ENCODE measurements at places on chromosomes 1 and 21. TPM values are rescaled to one million over a fixed set of nuclear protein-coding genes. Genes with fewer than 3 reads are reported as not detected.

Gene IL19
- total RNA-seq, result not detected

Gene SH2D1B
- not detected for total RNA-seq

Gene IL20
- total RNA-seq, result not detected

DNA sequence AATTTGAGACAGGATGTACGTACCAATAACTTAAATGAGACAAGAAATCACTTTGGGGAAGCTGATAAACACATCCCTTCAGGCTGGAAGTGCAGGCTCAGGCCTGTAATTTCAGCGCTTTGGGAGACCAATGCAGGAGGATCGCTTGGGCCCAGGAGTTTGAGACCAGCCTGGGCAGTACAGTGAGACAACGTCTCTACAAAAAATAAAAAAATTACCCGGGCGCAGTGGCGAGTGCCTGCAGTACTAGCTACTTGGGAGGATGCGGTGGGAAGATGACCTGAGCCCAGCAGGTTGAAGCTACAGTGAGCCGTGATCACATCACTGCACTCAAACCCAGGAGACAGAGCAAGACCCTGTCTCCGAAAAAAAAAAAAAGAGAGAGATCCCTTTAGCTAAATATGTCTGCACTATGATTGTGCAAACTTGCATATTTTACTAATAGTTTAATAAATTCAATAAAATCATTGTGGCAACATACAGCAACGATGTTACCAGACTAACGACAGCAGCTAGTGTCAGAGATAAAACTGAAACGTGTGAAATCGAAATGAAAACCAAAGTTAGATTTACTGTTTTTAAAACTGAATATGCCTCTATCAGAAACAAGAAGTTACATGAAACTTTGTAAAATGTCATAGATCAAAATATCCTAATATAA is 54.7 kb downstream of the CD2 start:
- no peak for DNase-seq
- H3K27me3 ChIP-seq, result no peaks in the 10 kb centered on the region
- no peak overlapping the region for H3K27ac ChIP-seq
- no peak overlapping the region for H3K4me3 ChIP-seq
- peaks cover 17% of the 10 kb centered on the region for H3K4me1 ChIP-seq
- no peaks in the 10 kb centered on the region for H3K36me3 ChIP-seq

DNA sequence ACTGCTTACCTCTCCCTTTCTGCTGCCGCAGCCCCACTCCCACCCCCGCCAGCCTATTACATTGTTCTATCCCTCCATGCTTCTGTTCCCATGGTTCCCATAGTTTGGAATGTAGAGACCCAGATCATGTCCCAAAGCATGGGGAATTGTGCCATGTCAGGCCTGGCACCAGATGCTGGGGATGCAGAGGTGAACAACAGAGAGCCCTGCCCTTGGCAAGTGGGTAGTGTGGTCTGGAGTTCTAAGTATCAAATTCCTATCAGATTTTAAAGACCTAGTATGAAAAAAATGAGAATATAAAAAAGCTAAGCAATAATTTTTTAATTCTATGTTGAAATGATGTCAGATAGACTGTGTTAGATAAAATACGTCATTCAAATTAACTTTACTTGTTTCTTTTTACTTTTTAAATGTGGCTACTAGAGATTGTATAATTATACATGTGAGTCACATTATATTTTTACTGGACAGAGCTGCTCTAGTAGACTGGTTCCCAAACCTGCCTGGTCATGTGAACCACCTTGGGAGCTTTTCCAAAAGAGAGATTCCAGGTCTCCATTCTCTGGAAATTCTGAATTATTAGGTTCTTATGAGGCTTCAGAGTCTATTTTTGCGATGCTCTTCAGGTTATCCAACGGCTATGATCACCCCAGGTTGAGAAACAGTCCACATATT is 113.0 kb upstream of the DAB1 start:
- H3K27ac ChIP-seq, result no peak overlapping the region
- no peaks in the 10 kb centered on the region for H3K36me3 ChIP-seq
- peaks cover 11% of the 10 kb centered on the region for H3K4me1 ChIP-seq
- no peaks in the 10 kb centered on the region for H3K27me3 ChIP-seq
- H3K4me3 ChIP-seq, result no peak overlapping the region

GRCh38 chr1:186996816-186997215 is 168.1 kb downstream of the PLA2G4A start:
- no peaks in the 10 kb centered on the region for H3K36me3 ChIP-seq
- peaks cover 27% of the 10 kb centered on the region for H3K4me1 ChIP-seq
- DNase-seq, result no peak
- H3K27ac ChIP-seq, result no peak overlapping the region
- no peak overlapping the region for H3K4me3 ChIP-seq
- H3K27me3 ChIP-seq, result no peaks in the 10 kb centered on the region

GRCh38 chr1:43619314-43619790 is 30.6 kb upstream of the KDM4A start:
- no peak overlapping the region for H3K4me3 ChIP-seq
- H3K27me3 ChIP-seq, result no peaks in the 10 kb centered on the region
- no peak overlapping the region for H3K27ac ChIP-seq
- no peak for DNase-seq

DNA sequence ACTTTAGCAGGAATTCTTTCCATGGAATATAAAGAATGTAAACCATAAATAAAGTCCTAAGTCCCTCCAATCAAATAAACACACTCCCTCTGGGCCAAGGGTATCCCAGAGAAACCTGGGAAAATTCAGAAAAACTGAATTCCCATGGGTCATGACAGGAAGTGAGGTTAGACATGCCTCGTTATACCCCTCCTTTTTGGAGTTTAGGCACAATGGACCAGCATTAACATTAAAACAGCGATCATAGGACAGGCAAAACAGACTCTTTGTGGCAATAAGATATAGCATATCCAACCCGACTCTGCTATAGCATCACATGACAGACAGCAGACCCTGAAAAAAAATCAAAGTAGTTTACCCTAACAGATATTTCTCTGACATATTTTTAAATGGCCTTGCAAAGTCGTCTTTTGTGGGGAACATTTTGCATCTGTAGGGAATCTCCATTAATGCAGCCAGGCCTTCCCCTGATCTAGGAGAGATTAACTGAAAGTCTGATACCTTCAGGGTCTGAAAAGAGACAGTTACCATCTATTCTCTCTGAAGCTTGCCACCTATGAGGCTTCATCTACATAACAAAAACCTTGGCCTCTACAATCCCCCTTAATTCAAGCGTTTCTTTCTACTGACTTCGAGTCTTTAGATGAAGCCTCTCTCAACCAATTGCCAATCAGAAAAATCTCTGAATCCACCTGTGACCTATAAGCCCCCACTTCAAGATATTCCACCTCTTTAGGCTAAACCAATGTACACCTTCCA is 143.0 kb upstream of the KCNK1 start:
- H3K4me3 ChIP-seq, result peak overlapping the region; percentile 21
- H3K27me3 ChIP-seq, result no peaks in the 10 kb centered on the region

DNA sequence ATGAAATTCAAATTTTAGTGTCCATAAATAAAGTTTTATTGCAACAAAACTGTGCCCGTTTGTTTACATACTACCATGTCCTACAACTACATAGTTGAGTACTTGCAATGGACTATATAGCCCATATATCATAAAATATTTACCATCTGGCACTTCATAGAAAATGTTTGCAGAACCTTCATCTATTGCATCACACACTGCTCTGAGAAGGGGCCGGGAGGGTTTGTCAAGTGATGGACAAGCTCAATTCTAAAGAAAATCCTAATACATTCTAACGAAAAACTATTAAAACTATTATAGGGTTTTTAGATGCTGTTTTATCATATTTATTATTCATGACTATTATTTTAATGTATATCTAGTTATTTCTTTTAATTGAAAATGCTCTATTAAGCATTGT is 35.9 kb downstream of the RGSL1 start:
- no peak overlapping the region for H3K27ac ChIP-seq
- no peak for DNase-seq
- no peaks in the 10 kb centered on the region for H3K36me3 ChIP-seq
- H3K4me3 ChIP-seq, result no peak overlapping the region

GRCh38 chr1:31792541-31792940 is 23.3 kb downstream of the SPOCD1 start:
- H3K27ac ChIP-seq, result no peak overlapping the region
- H3K4me1 ChIP-seq, result peaks cover 4% of the 10 kb centered on the region
- H3K36me3 ChIP-seq, result no peaks in the 10 kb centered on the region
- no peak overlapping the region for H3K4me3 ChIP-seq

GRCh38 chr1:246355411-246356230 is 151.5 kb downstream of the SMYD3 start:
- H3K4me1 ChIP-seq, result no peaks in the 10 kb centered on the region
- no peak overlapping the region for H3K27ac ChIP-seq
- DNase-seq, result peak; percentile 46
- H3K36me3 ChIP-seq, result no peaks in the 10 kb centered on the region

DNA sequence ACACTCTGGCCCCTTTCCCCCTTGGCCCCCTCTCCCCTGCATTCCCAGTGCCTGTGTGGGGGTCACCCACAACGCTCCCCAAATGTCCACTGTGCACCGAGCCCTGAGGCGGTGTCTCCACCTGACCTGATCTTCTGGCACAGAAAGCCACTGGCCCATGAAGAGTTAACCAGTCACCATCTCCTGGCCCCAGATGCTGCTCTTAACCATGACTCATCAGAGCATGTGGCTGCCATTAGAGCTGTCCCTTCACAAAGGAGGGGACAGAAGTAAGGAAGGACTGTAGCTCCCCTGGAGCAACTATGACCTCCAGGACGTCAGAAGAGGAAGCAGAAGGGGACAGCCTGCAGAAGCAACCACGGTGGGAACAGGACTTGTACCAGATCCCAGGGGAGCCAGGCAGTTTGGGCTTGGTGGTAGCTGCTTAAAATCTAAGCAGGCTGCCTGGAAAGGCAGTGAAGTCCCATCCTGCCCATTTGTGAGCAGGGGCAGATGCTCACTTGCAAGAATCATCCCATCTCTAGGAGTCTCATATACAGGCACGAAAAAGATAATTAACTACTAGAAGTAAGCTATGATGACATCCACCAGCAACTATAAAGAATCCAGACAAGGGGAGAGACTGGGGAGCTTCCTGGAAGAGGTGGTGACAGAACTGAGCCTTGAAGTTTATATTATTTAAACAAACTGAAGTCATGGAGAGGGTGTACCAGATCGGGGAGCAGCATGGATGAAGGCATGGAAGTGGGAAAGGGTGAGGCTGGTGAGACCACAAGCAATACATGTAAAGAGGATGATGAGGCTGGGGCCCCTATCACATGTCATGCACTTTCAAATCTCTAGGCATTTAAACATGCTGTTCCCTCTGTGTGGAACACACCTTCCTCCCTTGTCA is 1.1 kb upstream of the TTC39A start:
- no peaks in the 10 kb centered on the region for H3K36me3 ChIP-seq
- peaks cover 24% of the 10 kb centered on the region for H3K4me1 ChIP-seq
- no peak overlapping the region for H3K27ac ChIP-seq
- peak; percentile 60 for DNase-seq
- H3K4me3 ChIP-seq, result peak overlapping the region; percentile 83
- peaks cover 24% of the 10 kb centered on the region for H3K27me3 ChIP-seq

DNA sequence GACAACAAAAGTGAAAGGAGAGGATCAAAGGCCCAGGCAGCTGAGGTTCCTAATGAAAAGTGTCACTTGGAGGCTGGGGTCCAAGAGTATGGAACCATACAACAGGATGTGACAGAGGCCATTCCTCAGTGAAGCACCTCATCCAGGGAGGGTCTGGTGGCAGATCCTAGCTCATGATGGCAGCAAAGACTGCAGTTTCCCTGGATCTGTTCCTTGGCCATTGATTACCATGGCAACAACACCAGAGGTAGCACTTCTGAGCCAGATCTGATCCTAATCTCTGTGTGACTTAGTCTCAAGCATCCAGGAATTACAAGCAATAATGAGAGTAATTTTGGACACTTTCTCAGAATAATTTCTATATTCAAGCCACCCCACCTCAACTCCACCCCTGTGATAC is 12.9 kb downstream of the FAM177B start:
- no peak overlapping the region for H3K4me3 ChIP-seq
- H3K36me3 ChIP-seq, result no peaks in the 10 kb centered on the region
- peak; percentile 46 for DNase-seq

- H3K4me1 ChIP-seq, result no peaks in the 10 kb centered on the region
- H3K27ac ChIP-seq, result no peak overlapping the region
- DNase-seq, result peak; percentile 52
- H3K27me3 ChIP-seq, result no peaks in the 10 kb centered on the region
These were observed 4.4 kb downstream of the HAX1 start for GRCh38 chr1:154276797-154277196.

DNA sequence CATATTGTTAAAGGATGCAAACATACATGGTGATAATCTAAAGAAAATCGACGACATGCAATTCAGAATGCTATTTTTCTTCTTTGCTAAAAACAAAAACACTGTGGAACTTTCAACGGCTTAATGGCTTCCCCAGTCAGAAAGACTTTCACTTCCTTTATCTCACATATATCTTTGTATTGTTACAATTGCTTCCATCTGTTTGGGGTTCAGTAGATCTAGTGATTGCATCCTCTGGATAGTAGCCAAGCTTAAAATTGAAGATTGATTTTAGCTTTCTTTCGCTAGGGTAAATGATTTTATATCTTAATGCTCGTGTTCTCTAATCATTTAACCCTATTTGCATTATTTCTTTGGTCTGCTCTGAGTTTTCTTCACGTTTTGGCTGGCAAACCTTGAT is 31.8 kb upstream of the ADAMTS1 start:
- DNase-seq, result no peak
- no peaks in the 10 kb centered on the region for H3K27me3 ChIP-seq
- no peak overlapping the region for H3K4me3 ChIP-seq
- H3K27ac ChIP-seq, result no peak overlapping the region
- no peaks in the 10 kb centered on the region for H3K36me3 ChIP-seq
- H3K4me1 ChIP-seq, result 0 out of 2 replicates have a peak, but pooled peaks cover 6% of the 10 kb centered on the region

GRCh38 chr1:34822202-34822601 is 29.4 kb downstream of the GJA4 start:
- no peak overlapping the region for H3K4me3 ChIP-seq
- H3K27me3 ChIP-seq, result no peaks in the 10 kb centered on the region
- no peaks in the 10 kb centered on the region for H3K36me3 ChIP-seq
- no peak for DNase-seq
- no peaks in the 10 kb centered on the region for H3K4me1 ChIP-seq

- no peaks in the 10 kb centered on the region for H3K36me3 ChIP-seq
- H3K27me3 ChIP-seq, result no peaks in the 10 kb centered on the region
- no peak overlapping the region for H3K4me3 ChIP-seq
- peak; percentile 95 for DNase-seq
These were observed 7.1 kb upstream of the CPLANE2 start for GRCh38 chr1:16243936-16244649.

DNA sequence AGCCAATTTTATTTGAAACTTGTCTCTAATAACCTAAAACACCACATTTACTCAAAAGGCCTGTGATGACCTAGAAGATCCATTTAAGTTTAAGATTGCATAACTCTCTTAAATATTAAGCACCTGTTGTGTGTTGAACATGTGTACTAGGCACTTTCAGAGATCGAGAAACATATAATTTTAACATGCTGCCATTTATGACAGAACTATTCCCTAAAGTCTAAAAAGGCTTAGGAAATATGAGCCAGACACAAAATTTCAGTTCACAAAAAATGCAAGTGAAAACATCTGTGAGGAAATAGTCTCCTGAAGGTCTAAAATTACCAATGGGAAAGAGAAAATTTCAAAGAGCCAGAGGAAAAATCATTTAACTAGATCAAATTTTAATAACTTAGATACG is 37.7 kb downstream of the CEP170 start:
- peaks cover 3% of the 10 kb centered on the region for H3K4me1 ChIP-seq
- no peak overlapping the region for H3K4me3 ChIP-seq
- H3K36me3 ChIP-seq, result peaks cover 6% of the 10 kb centered on the region
- no peaks in the 10 kb centered on the region for H3K27me3 ChIP-seq

GRCh38 chr1:60914982-60915381 is 167.4 kb upstream of the NFIA start:
- H3K27ac ChIP-seq, result no peak overlapping the region
- H3K4me1 ChIP-seq, result peaks cover 8% of the 10 kb centered on the region
- DNase-seq, result no peak
- no peaks in the 10 kb centered on the region for H3K36me3 ChIP-seq

- H3K27me3 ChIP-seq, result no peaks in the 10 kb centered on the region
- peaks cover 81% of the 10 kb centered on the region for H3K4me1 ChIP-seq
- H3K27ac ChIP-seq, result peak overlapping the region; percentile 100
- peak overlapping the region; percentile 44 for H3K4me3 ChIP-seq
- DNase-seq, result peak; percentile 99
These were observed 6.0 kb downstream of the TRNP1 start for GRCh38 chr1:26999440-26999987.

Data from GM23338 (cell line).